MCF 10A (cell line): ENCODE measurements at places on chromosomes 13 and 19. TPM values are rescaled to one million over a fixed set of nuclear protein-coding genes. Genes with fewer than 3 reads are reported as not detected.

Gene SIGLEC7
- not detected in 2 replicates for total RNA-seq

GRCh38 chr13:110338441-110339101 lies 31.5 kb downstream of the COL4A2 start:
- peaks cover 25% of the 10 kb centered on the region for H3K4me1 ChIP-seq
- no peak for DNase-seq
- no peak overlapping the region for H3K27ac ChIP-seq

Gene ZNF708
- 5.3 and 7.8 TPM in 2 replicates for total RNA-seq

Gene DIS3
- total RNA-seq, result 41.3 and 44.4 TPM in 2 replicates

GRCh38 chr19:19670070-19670551 lies 1.5 kb downstream of the ZNF101 start:
- no peaks in the 10 kb centered on the region for H3K4me1 ChIP-seq
- DNase-seq, result no peak
- H3K4me3 ChIP-seq, result peak overlapping the region; percentile 85
- peak overlapping the region; percentile 93 for H3K27ac ChIP-seq
- no peaks in the 10 kb centered on the region for H3K27me3 ChIP-seq
- peaks cover 31% of the 10 kb centered on the region for H3K36me3 ChIP-seq
